Tibial nerve (tissue), 4 donors: ENCODE measurements at places on chromosomes 3 and 15.

DNA sequence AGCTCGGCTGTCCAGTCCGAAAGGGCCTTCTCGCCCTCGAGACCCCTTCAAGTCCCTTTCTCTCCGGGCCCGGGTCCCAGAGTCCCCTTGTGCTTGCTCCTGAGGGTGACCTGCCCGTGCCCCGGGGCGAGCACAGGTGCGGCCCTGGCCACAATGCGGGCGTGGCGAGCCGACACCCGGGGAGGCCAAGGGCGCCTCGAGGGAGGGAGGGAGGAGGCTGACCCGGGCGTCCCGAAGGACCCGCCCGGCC, 810 bp upstream of the MEF2A start:
- no peak for DNase-seq

GRCh38 chr15:51198701-51199232, 104.1 kb upstream of the TNFAIP8L3 start:
- no peak for DNase-seq

DNA sequence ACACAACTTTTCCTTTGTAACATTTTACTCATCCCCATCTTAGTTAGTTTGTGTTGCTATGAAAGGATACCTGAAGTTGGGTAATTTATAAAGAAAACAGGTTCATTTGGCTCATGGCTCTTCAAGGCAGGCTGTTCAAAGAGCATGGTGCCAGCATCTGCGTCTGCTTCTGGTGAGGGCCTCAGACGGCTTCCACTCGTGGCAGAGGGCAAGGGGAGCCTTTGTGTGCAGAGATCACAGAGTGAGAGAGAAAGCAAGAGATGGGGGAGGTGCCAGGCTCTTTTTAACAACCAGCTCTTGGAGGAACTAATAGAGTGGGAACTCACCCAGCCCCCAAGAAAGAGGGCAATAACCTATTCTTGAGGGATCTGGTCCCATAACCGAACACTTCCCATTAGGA, 23.1 kb downstream of the PLA2G4F start:
- DNase-seq, result no peak

DNA sequence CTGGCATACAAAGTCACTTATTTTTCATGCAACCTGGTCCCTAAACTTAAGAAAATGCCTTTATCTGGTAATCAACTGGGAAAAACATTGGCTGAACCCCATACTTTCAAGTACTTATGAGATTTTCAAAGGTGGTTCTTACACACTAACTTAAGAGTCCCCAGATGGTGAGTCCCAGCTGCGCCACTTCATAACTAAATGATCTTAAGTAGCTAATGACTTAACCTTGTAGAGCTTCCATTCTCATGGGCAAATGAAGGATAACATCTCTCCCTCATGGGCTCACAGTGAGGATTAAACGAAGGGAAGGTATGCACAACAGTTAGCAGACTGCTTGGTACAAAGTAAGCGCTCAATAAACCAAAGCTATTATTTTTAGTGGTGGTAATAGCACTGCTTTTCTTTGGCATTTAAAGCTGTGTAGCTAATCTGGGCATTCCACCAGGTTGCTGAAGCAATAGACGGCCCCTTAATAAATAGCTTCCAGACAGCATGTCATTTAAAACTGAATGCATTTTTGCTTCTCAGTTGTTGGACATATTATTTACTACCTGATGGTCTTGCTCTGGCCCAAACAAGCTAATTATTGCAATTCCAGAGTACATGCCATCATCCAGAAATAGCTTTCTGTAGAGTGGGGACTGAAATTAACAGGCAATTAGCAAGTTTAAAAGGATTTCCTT, 55.4 kb downstream of the LIPC start:
- DNase-seq, result no peak
